ENCODE measurements at places on chromosomes 6 and 20.

DNA sequence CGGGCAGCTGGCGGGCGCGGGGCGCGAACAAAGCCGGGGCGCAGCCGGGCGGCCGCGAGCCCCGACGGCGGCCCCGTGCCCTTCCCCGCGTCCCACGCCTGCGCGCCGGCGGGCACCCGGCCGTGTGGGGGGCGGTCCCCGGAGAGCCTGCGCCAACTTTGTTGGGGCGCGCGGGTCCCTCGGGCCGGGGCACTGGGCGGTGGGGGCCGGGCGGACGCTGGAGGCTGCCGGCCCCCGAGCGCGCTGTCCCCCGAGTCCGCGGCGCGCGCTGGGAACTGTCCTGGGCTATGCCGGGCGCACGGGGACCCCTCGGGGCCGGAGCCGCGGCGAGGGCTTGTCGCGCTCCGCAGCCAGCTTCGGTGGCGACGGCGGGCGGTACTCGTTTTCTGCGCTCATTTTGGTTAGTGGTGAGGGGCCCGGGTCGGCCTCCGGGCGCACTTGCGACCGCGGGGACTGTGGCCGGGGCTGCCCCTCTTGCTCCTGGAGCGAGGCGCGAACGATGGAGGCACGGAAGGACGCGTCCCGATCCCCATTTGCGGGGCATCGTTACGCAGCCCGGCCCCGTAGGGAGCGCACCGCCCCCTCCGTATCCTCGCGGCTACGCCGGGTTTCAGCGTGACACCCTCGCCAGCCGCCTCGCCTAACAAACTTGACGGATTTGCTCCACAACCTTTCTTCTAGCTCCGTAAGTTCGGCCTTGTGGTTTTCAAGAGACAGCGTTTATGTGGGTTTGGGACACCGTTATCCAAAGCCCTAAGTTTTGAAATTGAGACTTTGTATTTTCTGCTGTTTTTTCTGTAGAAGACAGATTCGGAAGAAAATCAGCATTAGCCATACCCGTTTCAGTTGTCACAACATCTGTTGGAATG lies 622 bp downstream of the SS18L1 start:
- peak; percentile 2 for DNase-seq

DNA sequence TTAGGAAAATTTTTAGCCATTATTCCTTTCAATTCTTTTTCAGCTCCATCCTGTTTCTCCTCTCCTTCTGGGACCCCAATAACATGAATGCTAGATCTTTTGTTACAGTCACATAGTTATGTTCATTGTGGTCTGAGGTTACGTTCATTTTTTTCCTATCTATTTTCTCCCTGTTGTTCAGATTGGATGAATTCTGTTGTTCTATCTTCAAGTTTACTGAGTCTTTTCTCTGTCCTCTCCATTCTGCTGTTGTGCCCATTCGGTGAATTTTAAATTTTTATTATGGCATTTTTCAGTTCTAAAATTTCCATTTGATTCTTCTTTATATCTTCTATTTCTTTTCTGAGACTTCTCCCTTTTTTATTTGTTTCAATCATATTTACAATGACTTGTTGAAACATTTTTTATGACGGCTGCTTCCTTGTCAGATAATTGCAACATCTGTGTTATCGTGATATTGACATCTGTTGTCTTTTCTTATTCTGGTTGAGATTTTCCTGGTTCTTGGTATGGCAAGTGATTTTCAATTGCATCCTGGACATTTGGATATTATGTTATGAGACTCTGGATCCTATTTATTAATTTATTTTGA lies 12.6 kb upstream of the DDR1 start:
- no peak for DNase-seq

DNA sequence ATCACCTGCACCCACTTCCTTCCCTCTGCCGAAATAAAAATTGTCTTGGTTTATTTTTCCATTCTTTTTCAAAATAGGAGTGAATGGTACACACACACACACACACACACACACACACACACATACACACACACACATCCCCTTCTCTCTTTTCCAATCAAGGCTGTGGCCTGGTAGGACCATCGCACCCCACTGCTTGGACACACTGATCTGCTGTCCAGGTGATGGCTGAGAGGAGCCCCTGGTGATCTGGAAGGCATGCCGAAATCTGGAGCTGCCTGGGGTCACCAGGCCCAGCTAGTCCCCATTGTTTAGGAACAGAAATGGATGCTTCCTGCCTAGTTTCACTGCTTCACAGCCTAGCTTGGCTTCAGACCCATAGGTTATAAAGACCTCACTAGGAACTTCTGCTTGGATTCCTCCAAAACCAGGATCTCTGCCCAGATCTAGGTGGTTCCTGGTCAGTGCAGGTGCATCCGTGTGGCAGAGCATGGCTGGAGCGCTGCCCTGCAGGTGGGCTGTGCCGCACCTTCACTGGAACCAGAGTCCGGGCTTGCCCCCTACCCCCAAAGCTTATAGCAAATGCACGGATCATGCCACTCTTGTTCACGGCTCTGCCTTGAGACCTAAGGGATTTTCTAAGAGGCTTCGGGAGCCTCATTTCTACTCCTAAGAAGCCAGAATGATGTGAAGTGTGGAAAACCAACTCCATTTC lies 42.9 kb upstream of the DACT2 start:
- DNase-seq: no peak

DNA sequence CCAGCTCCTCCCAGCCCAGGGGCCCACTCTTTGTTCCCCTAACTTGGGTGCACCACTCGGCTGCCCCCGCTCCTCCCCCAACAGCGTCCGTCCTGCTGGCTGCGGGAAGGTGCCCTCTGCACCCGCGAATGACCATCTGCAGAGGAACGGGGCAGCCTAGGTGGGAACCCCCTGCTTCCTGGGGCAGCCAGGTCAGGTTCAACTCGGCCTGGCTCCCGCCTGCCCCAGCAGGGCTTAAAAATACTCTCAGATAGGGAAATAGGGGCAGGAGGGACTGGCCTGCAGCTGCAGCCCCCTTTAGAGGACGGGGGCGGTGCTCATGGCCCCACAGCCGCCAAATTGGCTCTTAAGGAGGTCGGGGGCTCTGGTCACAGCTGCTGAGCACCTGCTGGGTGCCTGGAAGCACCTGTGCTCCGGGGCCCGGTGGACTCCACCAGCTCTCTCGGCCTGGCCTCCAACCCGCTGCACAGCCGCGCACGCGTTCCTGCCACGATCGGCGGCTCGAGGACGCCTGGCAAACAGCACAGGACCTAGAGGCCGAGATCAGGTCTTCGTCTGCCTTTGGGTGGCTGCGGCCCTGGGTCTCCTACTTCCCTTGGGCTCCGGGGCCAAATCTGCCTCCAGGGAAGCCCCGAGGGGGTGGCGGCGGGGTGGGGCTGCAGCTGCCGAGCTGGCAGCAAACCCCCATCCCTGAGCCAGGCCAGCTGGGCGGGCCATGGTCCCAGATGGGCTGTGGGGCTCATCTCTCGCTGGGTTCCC lies 700 bp upstream of the LAMA5 start:
- no peak for DNase-seq

GRCh38 chr6:2674857-2675256 lies 75.9 kb downstream of the MYLK4 start:
- DNase-seq: no peak

GRCh38 chr6:91669154-91669870 lies 1082.4 kb upstream of the MAP3K7 start:
- DNase-seq: peak; percentile 21

- DNase-seq: peak; percentile 44
These were observed 187.6 kb downstream of the EPM2A start for GRCh38 chr6:145547594-145548335.

DNA sequence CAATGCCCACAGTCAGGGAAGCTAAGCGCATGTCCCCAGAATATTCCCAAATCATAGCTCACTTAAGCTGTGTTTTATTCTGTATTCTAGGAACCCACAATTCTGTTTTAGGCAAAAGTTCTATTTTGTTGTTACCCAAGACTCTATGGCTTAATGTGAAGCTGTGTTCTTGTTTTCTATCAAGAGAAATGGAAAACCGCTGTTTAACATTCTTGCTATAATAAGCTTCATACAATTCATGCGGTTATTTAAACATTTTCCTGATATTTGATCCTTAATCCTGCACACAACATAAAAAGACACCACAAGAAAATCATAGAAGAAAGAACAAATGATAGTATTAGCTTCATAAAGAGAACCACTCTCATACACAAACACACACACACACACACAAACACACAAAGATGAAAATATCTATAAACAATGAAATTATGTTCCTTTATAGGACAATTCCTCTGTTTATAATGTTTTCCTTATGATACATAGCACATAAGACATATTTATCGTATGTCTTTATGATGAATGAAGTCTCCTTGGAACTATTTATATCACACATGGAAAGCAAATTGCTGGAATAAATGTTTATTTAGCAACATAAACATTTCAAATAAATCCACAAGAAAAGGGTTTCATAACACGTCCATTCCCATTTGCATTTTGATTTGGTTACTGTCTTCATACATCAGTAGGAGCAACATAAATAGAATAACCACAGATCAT lies 16.4 kb upstream of the COL21A1 start:
- no peak for DNase-seq

GRCh38 chr6:157962601-157963302 lies 18.9 kb upstream of the SYNJ2 start:
- no peak for DNase-seq

GRCh38 chr20:52191132-52191915 lies at the start of gene ZFP64:
ZFP64 (minus strand) TSS chr20:52191779; CDS start chr20:52191636, 143 bp downstream.
- peak; percentile 86 for DNase-seq

- no peak for DNase-seq
These were observed 21.1 kb downstream of the SUMO4 start for GRCh38 chr6:149421132-149421531.

DNA sequence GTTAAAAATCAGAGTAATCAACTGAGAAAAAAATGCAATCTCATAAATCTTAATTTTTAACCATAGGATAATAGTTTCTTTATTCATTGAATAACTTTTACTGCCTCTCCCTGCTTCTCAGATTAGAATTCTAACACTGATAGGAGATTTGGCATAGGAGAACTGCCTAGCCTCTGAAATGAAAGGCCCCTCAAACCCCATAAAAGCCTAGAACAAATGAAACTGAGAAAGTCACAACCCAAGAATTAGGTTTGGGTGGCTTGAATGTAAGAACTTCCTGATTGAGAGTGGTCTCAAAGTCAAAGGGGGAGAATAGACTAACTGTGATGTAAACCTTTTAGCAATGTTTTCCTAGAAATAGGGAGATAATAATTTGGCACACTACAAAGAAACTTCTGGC lies 52.2 kb downstream of the SAMD5 start:
- no peak for DNase-seq

DNA sequence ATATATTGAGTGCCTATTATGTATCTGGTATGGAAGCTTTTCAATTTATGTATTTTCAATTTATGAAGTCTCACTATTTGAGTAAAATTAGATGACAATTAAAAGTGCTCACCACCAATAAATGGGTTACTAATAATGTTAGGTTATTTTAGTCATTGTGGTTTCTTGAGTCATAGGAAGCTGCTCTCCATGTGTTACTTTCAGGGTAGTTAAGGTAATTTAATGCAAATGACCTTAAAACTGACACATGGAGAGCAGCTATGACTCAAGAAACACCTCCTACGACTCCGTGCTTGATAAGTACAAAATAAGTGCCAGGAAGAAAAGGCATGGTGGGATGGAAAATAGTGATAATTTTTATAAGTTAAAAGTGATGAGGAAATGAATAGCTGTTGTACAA lies 16.5 kb upstream of the TINAG start:
- no peak for DNase-seq

All from midbrain (tissue), 1 donor.